ENCODE measurements at places on chromosomes 2 and 18. TPM values are rescaled to one million over a fixed set of nuclear protein-coding genes. Genes with fewer than 3 reads are reported as not detected.

DNA sequence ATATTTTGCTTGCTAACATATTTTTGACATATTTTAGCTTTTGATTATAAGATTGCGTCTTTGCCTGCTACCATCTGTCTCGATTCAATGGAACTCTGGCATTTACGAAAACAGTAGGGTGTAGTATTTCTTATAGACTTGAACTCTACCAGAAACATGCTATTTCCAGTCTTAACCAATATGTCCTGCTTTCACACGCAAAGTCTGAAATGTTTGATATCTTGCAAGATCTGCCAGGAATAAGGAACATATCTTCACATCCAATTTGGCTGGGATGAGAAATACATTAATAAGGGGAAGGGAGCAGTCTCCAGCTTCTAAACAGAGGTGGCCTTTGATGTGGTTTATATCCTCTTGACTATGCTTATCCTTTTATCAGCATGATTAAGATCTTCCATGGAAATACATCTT is 299.4 kb downstream of the ZNF521 start:
- no peak overlapping the region for H3K4me3 ChIP-seq
- H3K36me3 ChIP-seq = no peaks in the 10 kb centered on the region
- H3K27ac ChIP-seq = no peak overlapping the region
- H3K27me3 ChIP-seq = no peaks in the 10 kb centered on the region
- DNase-seq = no peak

- H3K27me3 ChIP-seq = peaks cover 29% of the 10 kb centered on the region
- no peaks in the 10 kb centered on the region for H3K4me1 ChIP-seq
- no peak for DNase-seq
- no peaks in the 10 kb centered on the region for H3K36me3 ChIP-seq
These were observed 112.6 kb upstream of the PXDN start for GRCh38 chr2:1856922-1857321.

GRCh38 chr18:13437034-13437433 is 218.5 kb downstream of the LDLRAD4 start:
- H3K4me3 ChIP-seq = no peak overlapping the region
- peaks cover 2% of the 10 kb centered on the region for H3K36me3 ChIP-seq

- H3K27ac ChIP-seq = no peak overlapping the region
- no peaks in the 10 kb centered on the region for H3K27me3 ChIP-seq
- no peak for DNase-seq
- no peaks in the 10 kb centered on the region for H3K36me3 ChIP-seq
These were observed 71.9 kb downstream of the TCF4 start for GRCh38 chr18:55515941-55516710.

SLC38A11 gene
- not detected for total RNA-seq
